ENCODE measurements at places on chromosomes 16 and 17. TPM values are rescaled to one million over a fixed set of nuclear protein-coding genes. Genes with fewer than 3 reads are reported as not detected.

DNA sequence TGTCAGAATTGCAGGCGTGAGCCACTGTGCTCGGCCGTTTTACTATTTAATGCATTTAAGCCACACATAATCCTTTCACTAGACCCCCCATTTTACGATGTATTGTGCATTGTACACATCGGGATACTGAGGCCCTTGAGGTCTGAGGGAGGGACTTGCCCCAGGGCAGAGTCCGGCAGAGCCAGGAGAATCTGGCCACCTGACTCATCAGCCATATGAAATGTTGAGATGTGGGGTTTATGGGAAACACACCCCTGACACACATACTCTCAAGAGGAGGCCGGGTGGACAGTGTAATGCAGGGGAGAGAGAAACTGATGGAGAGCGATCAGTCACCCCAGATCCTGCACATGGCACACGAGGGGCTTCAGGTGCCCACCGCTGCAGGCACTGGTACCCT, 196.6 kb downstream of the ZNF423 start:
- no peaks in the 10 kb centered on the region for H3K4me1 ChIP-seq
- H3K27ac ChIP-seq: no peak overlapping the region
- no peak for DNase-seq
- H3K4me3 ChIP-seq: no peak overlapping the region
- H3K27me3 ChIP-seq: no peaks in the 10 kb centered on the region

GRCh38 chr17:62823111-62823893, 15.2 kb upstream of the MARCHF10 start:
- DNase-seq: no peak
- H3K27me3 ChIP-seq: peaks cover 13% of the 10 kb centered on the region
- no peak overlapping the region for H3K4me3 ChIP-seq
- H3K36me3 ChIP-seq: no peaks in the 10 kb centered on the region
- no peak overlapping the region for H3K27ac ChIP-seq

The ARHGDIG gene
- not detected for total RNA-seq

- H3K27ac ChIP-seq: peak overlapping the region; percentile 84
- H3K27me3 ChIP-seq: no peaks in the 10 kb centered on the region
- H3K4me1 ChIP-seq: peaks cover 80% of the 10 kb centered on the region
- peak overlapping the region; percentile 76 for H3K4me3 ChIP-seq
These were observed 36.0 kb downstream of the PGS1 start for GRCh38 chr17:78414178-78415162.

DNA sequence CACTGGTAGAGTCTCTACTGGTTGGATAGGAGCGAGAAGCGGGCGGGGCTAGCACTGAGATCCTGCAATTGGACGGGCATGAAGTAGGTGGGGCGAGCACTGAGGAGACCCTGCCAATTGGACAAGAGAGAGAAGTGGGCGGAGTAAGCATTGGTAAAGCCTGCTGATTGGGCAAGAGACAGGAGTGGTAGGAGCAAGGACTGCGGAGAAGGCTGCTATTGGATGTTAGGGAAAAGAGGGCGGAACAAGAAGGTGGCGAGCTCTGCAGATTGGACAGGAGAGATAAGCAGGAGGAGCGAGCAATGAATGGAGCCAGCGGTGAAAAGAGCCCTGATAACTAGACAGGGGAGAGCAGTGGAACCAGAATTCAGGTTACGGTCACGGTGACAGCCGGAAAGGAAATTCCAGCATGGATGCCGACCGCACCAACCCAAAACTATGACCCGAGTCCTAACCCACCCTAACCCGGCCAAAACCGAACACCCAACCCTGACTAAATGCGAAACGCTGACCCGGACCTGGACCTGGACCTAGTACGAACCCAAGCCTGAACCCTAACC, 4.8 kb downstream of the SCGB1C2 start:
- H3K4me1 ChIP-seq: peaks cover 2% of the 10 kb centered on the region
- H3K36me3 ChIP-seq: no peaks in the 10 kb centered on the region
- H3K27me3 ChIP-seq: no peaks in the 10 kb centered on the region
- H3K4me3 ChIP-seq: no peak overlapping the region
- H3K27ac ChIP-seq: no peak overlapping the region

The TM4SF5 gene
- not detected for total RNA-seq

DNA sequence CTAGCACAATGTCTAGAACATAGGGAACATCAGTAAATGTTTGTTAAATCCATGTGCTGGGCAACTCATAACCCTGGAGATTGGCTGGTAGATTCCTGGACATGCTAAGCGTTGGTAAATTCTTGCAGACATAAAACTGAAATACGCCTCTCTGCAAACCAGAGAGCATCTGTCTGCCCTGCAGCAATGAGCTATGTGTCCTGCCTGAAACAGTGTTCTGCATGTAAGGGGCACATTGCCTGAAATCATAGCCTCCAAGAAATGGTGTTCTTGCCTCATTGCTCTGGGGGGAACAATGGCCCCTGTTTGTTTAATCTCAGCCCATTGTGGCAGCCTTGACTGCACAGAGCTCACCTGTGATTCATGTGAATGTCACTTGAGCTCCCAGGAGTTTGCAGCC, 113.5 kb upstream of the CCL2 start:
- no peak for DNase-seq
- H3K27ac ChIP-seq: no peak overlapping the region
- H3K4me1 ChIP-seq: no peaks in the 10 kb centered on the region
- peaks cover 10% of the 10 kb centered on the region for H3K27me3 ChIP-seq
- no peaks in the 10 kb centered on the region for H3K36me3 ChIP-seq

- no peak overlapping the region for H3K4me3 ChIP-seq
- no peaks in the 10 kb centered on the region for H3K36me3 ChIP-seq
- no peaks in the 10 kb centered on the region for H3K4me1 ChIP-seq
These were observed 1297.6 kb upstream of the GOT2 start for GRCh38 chr16:60031740-60032139.

The DHX40 gene
- 19.0 TPM for total RNA-seq

GRCh38 chr17:76267051-76267576, 2.0 kb downstream of the UBALD2 start:
- H3K27me3 ChIP-seq: no peaks in the 10 kb centered on the region
- peak; percentile 14 for DNase-seq
- peaks cover 57% of the 10 kb centered on the region for H3K36me3 ChIP-seq
- peaks cover 50% of the 10 kb centered on the region for H3K4me1 ChIP-seq

DNA sequence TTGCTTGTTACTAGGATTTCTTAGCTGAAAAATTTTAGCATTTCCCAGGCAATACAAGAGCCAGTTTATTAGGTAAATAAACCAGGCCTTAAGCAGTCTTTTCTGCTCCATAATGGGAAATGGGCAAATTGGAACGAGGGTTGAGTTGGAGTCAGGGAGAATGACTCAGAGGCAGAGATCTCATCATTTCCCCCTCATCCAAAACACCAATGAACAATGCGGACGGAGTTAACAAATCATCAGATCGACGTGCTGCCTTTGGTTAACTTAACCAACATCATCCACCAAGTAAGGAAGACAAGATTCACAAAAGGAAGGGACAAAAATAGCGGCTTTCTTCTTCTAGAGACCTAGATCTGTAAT, 243.5 kb downstream of the STX8 start:
- peaks cover 17% of the 10 kb centered on the region for H3K36me3 ChIP-seq
- H3K4me3 ChIP-seq: no peak overlapping the region
- no peaks in the 10 kb centered on the region for H3K27me3 ChIP-seq
- H3K27ac ChIP-seq: no peak overlapping the region
- DNase-seq: no peak

The SKAP1 gene
- 77.6 TPM for total RNA-seq

The TNFRSF17 gene
- not detected for total RNA-seq

DNA sequence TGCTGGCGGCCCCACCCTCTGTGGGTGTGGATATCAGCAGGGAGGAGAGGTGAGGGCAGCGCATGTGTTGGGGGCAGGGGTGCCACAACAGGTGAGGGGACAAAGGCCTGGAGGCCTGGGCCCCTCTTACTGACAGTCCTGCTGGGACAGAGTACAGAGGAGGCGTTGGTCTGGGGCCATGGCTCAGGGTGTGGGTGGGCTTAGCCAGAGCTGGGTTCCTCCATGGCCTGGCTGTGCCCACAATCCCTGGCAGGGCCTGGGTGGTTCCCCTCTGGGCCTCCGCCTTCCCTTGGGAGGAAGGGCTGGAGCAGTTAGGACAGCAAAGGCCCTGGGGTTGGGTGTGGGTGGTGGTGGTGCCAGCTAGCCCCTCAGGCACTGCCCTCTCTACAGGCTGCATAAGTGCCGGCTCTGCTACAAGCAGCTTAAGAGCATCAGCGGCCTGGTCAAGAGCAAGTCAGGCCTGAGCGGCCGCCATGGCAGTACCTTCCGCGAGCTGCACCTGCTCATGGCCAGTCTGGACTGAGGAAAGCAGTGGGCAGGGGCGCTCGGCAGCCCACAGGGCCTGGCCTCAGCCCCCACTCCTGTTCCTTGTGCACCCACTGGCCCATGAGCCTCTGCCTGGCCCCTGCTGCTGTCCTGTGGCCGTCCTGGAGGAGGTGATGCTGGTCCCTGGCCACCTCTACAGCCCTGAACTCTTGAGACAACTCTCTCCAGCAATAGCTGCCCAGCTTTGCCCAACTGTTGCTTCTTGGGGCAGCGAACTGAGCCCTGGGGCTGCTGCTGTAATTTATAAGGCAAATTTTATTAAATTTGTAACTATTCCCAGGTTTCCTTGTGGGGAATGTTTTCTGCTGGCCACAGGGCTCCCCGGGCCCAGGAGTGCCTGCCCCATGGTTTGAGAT, 21.1 kb downstream of the KATNB1 start:
- no peak overlapping the region for H3K27ac ChIP-seq
- peaks cover 6% of the 10 kb centered on the region for H3K36me3 ChIP-seq
- H3K4me3 ChIP-seq: no peak overlapping the region
- peaks cover 6% of the 10 kb centered on the region for H3K4me1 ChIP-seq

DNA sequence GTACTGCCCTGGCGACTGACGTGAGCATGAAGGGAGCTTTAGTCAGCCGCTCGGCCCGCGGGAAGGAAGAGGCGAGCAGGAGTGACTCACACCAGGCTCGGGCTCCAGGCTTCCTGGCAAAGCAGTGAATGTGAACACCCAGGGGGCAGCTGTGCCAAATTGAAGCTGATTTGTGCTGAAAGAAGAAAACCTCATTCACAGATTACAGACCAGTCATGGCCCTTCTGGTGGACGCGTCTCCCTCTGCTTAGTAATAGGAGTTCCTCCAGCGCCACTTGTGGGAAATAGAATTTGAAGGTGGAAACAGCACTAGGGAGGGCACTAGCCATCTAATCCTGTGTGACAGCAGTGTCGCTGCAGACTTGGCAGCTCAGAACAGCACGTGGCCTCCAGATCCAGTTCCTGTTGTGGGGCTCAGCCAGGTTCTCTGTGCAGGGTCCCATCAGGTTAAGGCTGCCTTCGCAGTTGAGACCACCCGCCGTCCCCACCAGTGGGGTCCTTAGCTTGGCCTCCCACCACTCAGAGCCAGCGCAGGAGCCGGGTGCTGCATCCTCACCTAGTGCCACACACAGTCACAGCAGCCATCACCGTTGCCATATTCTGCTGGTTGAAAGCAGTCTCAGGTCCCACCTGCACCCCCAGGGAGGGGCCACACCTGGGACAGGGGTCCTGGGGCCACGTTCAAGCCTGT, 164.5 kb upstream of the CHMP6 start:
- peaks cover 20% of the 10 kb centered on the region for H3K4me1 ChIP-seq
- DNase-seq: peak; percentile 35
- no peak overlapping the region for H3K27ac ChIP-seq
- no peak overlapping the region for H3K4me3 ChIP-seq
- H3K36me3 ChIP-seq: peaks cover 15% of the 10 kb centered on the region

Data from activated CD4-positive, alpha-beta memory T cell treated with anti-CD3 and anti-CD28 coated beads for 36 hours (primary cell).